ENCODE measurements at places on chromosomes 16 and 17.

GRCh38 chr17:69067274-69068047, 6.7 kb upstream of the ABCA9 start:
- no peak for DNase-seq

GRCh38 chr16:88049561-88050545, 98.6 kb downstream of the BANP start:
- DNase-seq = no peak

GRCh38 chr17:4908711-4909496, 6.0 kb upstream of the CHRNE start:
- DNase-seq = peak; percentile 72

GRCh38 chr17:62955841-62956352, 10.1 kb upstream of the TANC2 start:
- DNase-seq = no peak

DNA sequence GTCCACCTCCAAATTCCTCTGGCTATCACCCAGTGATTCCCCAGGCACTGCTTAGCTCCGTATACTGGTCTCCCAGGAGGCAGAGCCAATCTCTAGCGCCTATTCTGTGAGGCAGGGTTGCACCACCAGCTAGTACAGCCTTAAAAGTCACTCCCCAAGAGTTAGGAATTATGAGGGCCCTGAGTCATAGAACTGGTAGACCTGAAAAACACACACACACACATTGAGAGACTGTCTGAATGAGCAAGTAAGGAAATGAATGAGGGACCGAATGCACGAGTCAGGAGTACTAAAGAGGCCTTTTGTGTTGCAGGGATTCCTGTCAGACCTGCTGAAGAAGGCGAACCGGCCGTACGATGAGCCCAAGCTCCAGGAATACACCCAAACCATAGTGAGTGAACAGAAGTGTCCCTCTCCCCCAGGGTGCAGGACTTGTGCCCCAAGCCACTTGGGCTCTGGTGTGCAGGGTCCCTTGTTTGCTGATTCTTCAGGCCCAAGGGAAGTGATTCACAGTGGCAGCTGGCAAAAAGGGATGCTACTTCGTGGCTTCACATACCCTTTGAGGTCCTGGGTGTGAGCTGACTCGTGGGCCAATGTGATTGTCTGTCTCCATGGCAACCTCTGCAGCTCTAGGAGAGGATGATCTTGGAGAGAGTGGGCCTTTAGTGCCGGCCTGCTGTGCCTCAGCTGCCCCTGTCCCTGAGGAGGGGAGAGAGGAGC, 24.7 kb downstream of the CALB2 start:
- no peak for DNase-seq

DNA sequence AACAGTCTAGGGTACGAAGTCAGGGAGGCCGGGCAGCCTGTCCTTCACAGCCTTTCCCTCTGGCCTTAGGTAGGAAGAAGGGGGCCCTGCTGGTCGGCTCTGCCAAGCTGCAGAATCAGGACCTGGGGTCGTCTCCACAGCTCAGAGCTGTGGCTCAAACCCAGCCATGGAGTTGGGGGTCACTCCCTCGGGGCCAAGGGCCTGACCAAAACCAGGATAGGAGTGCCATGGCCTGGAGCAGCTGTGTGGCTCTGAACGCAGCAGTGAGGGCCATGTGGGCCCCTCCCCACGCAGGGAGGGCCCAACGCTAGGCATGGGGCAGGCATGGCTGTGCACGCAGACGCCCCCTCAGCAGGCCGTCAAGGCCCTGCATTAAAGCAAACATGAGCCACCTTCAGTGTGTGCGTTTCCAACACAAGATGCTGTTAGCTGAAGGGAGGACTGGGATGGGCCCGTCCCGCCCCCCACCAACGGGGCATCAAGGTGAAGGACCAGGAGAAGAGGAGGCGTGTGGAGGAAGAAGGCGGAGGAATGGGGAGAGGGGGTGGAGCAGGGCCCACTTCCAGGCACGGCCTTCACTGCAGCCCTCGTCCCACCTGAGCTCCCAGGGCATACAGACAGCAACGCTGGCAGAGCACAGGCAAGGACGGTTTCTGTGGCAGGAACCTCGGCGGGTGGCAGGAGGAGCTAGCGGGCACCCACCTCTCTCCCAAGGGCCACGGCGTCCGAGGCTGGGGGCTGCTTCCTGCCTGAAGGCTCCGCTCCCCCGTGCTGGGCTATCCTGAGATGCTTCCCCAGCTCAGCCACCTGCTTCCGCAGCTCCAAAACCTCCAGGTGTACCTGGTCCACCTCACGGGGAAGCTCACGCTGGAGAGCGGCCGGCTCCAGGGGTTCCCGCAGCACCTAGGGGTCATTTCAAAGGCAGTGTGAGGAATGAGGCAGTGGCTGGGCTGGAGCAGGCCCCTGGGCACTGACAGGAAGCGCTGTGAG, 55.3 kb downstream of the CCDC57 start:
- no peak for DNase-seq

DNA sequence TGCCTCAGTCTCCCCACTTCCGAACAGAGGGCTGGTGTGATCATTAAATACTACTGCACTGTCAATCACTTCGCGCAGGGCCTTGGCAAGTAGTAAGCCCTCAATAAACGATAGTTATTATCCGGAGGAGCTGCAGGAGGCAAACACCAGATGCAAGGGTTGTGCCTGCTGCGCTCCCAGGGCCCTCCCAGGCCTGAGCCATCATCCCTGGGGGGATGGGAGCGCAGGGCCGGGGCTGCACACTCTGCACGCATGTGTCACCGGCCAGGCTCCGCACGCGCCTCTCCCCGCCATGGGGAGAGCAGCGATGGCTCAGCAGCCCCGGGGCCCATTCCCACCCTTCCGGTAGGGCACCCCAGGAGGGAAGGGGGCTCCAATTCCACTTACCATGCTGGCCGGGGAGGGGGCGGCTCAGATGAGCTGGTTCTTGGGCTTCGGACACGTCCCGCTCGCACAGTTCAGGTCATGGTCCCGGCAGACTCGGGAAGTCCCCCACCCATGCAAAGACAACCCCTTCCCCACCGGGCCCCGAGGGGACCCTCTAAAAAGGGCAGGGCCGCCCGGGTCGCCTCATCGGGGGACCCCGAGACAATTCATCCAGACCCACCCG, 681 bp downstream of the XPO6 start:
- DNase-seq = peak; percentile 38

All from C1 segment of cervical spinal cord (tissue), 14 donors.